ENCODE measurements at places on chromosomes 12 and 14. TPM values are rescaled to one million over a fixed set of nuclear protein-coding genes. Genes with fewer than 3 reads are reported as not detected.

- no peak for DNase-seq
These were observed 23.3 kb downstream of the GABARAPL1 start for GRCh38 chr12:10235761-10236631.

Gene HOTAIR
- not detected for total RNA-seq

DNA sequence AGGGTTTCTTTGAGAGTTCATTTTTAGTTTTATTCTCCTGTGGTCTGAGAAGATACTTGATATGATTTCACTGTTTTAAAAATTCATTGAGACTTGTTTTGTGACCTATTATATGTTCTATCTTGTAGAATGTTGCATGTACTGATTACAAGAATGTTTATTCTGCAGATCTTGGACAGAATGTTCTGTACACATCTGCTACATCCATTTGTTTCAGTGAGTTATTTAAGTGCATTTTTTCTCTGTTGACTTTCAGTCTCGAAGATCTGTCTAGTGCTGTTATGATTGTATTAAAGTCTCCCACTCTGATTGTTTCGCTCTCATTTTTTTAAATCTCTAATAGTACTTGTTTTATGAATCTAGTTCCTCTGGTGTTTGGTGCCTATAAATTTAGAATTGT lies 1319.8 kb downstream of the TMEM121 start:
- no peak for DNase-seq

DNA sequence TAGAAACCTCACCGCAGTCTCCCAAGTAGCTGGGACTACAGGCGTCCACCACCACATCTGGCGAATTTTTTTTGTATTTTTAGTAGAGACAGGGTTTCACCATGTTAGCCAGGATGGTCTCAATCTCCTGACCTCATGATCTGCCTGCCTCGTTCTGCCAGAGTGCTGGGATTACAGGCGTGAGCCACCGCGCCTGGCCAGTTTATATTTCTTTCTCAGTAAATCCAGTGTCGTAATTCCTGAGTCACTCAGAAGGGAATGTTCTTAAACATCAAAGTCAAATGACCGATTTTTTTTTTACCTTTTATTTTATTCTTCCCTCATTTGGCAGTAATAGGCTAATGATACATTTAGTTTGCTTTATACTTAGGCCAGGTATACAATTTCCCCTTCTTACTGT lies 80.5 kb downstream of the FBXO33 start:
- DNase-seq, result no peak

Gene LTB4R
- total RNA-seq, result 3.8 TPM

DNA sequence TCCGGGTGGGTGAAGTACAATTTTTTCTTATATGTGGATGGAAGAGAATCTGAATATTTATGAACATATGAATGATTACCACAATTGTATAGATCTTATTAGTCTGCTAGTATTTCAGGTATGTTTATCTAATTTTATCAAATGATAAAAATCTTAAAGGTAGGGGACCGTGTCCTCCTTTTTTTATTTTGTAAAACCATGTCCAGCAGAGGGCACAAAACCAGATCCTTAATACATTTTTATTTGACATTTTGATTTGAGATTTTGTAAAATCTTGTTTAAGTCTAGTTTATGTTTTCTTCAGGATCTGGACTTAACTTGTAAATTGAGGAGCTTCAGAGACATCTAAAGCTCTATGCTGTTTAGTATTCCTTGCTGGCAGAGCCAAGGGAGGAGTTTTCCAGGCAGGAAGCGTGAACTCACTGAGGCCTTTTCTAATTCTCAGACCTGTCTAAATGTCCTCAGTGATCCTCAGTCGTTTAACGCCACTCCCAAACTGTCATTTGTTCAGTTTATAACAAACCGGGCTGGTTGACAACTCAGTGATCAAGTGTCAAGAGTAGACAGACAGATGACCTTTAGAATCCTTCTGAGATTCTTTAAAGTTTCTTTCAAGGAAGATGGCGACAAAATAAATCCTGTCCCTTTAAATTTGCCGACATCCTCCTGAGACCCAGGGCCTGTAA lies 263.9 kb downstream of the KTN1 start:
- DNase-seq, result no peak

Gene TAS2R7
- total RNA-seq, result not detected

GRCh38 chr12:55823419-55823818 lies 5.6 kb downstream of the ORMDL2 start:
- DNase-seq, result no peak

DNA sequence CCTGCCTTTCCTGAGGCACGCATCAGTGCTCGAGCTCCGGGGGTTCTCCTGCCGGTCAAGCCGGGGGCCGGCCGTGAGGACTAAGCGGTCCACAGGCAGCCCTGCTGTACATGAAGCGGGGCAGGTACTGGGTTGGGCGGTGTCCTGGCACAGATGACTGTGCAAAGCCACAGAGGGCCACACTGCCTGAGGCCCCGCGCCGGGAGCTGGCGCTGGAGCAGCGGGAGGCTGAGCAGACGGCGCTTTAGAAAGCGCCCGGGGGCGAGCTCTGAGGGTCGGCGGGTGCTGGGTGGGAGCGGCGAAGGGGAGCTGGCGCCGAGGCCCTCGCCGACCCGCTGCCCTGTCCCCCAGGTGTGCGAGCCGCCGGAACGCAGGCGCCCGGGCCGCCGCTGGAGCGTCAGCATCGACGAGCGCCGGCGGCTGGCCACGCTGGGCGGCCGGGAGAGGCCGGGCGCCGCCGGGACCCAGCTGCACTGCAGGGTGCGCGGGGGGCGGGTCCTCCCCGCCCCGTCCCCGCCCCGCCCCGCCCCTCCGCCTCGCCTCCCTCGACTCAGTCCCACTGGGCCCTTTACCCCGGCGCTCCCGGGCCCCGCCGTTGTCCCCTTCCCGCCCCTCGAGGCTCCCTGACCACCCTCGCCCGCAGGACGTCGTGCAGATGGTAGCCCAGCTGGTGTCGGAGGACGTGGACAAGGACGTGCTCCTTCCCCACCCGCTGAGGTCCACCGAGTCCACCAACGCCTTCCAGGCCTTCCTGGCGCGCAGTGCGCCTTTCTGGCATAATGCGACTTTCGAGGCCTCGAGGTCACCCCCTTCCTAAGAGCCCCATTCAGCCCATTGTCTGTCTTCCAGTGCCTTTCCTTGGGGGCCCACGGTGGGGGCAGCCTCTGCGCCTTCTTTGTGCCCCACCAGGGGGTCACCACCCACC lies 8.3 kb upstream of the MTA1 start:
- no peak for DNase-seq

Gene IAPP
- total RNA-seq, result not detected

DNA sequence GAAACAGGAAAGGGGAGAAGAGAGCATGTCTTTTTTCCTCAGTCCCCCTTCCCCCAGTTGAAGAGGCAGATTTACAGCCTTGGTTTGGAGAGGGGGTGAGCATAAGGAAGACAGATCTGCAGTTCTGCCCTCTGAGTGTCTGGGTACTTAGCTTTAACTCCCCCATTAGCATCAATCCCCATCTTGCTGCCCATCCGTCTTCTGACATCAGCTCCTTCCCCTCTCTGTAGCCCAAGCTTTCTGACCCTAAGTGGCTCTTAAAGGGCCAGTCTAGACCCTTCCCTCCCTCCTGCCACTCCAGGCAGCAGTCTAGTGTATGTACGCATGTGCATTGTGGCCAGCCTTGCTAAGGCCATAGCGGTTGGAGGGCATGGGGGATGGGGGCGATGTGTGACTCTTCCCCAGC lies 7.3 kb downstream of the GPR84 start:
- DNase-seq, result no peak

DNA sequence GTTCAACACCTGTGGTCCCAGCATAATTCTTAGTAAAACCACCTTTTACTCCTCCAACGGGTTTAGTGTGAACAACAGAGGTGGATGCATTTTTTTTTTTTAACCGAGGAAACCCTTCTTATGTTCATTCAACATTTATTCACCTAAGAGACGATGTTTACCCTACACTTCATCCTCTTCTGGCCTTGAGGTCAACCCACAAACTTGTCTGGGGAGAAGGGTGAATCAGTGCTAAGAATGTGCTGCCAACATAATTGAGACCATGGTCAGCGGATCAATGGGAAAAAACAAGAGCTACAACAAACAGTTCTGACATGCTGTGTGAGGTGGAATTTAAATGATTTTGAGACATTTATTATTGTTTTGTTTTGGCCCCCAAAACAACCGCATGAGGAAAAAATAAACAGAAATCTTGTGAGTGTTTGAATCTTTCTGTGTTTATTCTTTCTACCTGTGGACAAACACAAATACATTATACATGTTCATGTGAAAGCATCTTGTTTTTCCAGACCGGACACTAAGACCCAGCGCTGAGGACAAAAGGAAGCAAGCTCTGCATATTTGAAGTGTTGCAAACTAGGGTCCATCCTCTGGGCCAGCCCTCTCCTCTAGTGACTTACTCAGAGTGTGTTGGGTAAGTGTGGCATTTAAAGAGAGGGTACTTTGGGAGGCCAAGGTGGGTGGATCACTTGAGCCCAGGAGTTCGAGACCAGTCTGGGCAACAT lies 5.1 kb upstream of the USP30 start:
- DNase-seq, result peak; percentile 43

DNA sequence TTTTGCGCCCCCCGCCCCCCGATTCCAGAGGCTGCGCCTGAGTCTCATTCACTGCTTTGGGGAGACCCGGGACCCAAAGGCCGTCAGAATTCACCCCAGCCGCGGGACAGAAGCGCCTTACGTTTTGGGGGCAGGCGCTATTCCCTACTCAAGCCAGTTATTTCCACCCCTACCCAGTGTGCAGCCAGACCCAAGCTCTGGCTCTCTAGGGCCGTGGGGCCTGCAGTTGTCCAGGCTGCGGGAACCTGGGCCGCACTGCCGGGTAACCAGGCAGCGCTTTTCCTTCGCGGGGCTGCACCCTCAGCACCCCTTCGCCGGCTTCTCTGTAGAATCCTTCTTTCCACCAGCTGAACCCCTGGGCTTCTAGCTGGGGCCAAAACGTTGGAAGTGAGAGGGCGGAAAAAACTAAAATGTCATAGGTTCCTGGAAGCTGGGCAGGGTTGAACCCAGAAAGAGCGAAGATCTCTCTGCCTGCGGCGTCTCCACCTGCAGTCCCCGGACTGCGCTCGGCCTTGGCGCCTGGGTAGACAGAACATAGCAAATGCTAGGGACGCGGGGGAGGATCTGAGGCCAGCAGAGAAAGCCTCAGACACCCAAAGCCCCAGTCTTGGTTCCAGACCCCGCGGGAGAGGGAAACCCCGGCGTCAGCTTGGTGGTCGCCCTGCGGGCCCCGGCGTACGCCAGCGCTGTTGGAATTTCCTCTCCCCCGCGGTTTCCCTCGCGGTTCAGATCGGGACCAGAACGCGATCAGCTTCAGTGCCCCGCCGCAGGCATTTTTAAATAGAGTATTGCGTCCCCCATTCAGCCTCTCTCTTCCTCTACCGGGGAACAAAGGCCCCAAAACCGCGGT lies 18.3 kb downstream of the TBX3 start:
- DNase-seq, result no peak

DNA sequence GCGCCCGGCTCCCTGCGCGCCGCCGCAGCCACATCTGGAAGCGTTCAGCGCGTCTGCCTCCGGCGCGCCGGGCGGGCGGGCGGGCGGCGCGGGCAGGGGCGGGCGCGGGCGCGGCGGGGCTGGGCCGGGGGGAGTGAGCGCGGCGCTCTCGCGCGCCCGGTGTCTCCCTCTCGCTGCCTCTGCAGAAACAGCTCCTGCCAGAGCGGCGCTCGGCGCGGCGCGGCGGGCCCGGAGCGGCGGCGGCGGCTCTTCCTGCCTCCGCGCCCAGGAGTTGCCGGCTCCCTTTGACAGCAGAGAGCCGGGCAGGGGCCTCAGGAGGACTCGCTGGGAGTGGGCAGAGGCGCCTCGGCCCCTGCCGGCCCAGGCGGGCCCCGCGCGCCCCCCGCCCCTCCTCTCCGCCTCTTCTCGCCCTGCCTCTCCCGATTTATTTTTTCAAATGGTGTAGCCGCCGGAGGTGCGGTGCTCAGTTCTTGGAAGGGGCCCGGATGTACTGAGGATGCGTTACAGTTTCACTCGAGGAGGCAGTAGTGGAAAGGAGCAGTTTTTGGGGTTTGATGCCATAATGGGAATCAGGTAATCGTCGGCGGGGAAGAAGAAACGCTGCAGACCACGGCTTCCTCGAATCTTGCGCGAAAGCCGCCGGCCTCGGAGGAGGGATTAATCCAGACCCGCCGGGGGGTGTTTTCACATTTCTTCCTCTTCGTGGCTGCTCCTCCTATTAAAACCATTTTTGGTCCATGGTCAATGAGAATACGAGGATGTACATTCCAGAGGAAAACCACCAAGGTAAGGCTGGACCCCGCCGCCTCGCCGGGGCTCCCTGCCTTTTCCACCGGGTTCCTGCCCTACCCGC lies at the start of gene CACNA1C:
TSS of gene CACNA1C (plus strand) at position 162 of the 853 bp plus-strand sequence. CDS start at position 738, 576 bp downstream.
- DNase-seq, result no peak

Gene C3AR1
- 1.9 TPM for total RNA-seq

DNA sequence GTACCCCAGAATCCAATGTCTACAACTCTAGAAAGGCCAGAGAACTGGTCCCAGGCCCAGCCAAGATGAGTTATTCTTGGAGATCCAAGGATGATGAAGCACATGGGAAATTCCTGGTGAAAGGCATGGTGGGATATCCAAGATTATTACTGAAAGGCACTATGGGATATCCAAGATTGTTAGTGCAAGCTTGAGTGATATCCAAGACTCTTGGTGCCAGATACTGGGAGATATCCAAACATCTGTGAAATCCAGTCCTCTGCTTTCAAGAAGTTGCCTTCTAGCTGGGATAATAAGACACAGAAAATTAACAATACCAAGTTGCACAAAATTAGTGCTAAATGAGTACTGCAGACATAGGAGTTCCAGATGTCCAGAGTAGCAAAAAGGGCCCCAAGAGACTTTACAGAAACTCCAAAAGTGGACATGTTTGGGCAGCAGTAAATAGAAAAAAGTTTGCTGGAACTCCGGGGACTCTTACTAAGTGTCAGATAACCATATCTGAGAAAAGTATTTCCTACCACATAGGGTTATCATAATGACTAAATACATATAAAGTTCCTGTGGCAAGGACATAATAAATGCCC lies 34.6 kb downstream of the PHLDA1 start:
- no peak for DNase-seq

- DNase-seq, result no peak
These were observed 394.9 kb downstream of the RAD51B start for GRCh38 chr14:68214431-68214830.

DNA sequence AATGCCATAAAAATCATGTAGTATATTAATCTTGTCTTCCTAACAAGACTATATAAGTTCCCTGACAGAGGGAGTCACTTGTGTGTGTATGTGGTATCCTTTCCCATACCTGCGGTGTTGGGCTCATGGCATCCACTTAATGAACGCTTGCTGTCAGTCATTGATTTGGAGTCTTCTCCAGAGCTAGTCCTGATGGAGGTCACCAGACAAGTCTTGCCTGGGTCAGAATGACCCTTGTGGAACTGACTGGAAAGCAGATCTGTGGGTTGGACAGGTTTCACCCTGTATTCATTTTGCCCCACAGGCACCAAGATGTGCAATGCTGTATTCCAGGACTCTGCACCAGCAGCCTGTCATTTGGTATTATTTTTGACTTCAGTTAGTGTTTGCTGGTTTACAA lies 27.3 kb upstream of the WNK1 start:
- no peak for DNase-seq

- DNase-seq, result no peak
These were observed 81.3 kb upstream of the PRMT8 start for GRCh38 chr12:3409662-3410061.

DNA sequence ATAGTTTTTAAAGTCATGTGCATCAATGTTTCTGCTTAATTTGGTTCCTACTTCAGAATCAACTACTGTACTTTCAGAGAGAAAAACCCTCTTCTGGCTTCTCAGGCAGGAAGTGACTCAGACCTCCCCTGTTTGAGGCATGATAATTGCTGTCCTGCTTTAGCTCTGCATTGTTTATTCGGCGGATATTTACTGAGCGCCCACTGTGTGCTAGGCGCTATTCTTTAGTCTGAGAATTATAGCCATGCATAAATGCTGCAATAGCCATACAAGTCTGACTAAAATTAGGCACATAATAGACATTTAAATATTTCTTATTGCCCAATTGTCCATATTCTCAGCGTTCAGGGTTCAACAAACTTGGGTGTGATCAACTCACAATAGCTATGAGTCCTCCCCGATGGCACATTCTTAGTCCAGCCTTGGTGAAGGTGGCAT lies 6.1 kb upstream of the AMIGO2 start:
- peak; percentile 82 for DNase-seq
